ENCODE measurements at places on chromosomes 2 and 18.

DNA sequence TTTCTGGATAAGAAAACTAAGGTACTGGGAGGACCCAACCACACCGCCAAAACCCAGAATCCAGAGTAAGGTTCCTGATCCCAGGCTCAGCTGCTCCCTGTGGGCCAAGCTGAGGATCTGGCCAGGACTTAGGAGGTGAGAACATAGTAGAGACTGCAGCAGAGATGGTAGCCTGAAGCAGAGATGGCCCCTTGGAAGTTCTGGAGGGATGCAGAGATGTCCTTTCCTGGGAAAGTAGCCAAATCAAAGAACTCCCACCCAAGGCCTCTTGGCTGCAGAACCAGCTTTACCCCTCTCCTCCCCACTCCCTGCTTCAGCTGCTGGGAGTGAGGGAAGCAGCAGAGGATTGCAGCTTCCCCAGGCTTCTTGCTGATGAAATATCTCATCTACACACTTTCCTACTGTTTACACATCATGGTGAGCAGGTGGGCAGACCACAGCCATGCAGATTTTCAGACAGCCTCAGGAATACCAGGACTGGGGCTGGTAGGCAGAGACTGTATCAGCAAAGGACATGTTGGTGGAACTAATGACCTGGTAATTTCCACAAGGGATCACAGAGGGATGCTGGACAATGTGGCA lies 32.7 kb downstream of the TMEM17 start:
- DNase-seq, result no peak

DNA sequence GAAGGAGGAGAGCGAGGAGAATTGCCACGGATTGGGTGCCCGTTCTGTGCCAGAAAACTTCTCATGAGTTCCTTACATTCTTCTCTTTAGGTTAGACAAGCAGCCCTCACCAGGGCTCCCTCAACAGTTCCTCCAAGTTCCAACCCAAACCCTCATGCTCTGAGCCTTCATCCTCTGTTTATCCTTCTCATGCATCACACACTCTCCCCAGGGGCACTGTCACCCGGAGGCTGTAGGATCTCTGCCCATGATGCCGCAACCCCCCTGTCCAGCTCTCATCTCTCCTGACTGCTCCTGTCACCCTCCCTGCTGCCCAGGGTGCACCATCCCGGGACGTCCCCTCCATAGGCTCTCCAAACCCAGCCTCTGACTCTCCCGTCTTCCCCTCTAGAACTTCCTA lies 99.4 kb upstream of the MYCN start:
- no peak for DNase-seq

DNA sequence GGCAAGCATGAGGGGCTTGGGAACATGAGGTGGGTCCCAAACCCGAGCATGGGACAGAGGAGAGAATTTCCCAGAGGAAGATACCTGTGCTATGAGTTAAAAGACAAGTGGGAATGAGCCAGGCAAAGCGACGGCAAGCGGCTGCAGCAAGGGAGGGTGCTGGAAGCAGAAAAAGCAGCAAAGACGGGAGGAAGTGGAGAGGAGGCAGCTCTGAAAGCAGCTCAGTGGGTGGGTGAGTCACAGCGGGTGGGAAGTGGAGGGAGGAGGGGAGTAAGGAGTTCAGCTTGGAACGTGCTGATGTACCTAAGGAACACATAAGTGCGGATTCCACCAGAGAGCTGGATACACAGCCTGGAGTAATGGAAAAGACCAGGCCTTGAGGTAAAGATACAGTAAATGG lies 41.4 kb downstream of the THUMPD2 start:
- no peak for DNase-seq

DNA sequence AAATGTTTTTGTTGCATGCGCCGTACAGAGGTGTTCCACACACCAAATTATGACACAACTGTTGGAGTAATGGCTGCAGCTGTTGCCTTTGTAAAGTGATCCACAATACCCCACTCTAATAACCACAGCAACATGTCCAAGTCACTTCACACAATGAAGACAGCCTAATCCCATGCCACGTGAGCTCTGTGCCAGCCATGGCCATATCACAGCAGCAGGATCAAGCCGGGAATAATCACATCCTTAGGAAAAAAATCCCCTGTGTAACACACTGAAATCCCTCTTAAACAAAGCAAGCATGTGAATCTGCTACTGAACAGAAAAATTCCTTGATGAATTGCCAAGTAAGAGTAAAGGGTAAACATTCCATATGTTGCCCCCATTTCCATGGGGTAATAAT lies 179.5 kb upstream of the PARD3B start:
- no peak for DNase-seq

- DNase-seq, result no peak
Observed at GRCh38 chr18:61545281-61546245, 212.3 kb downstream of the CDH20 start.

DNA sequence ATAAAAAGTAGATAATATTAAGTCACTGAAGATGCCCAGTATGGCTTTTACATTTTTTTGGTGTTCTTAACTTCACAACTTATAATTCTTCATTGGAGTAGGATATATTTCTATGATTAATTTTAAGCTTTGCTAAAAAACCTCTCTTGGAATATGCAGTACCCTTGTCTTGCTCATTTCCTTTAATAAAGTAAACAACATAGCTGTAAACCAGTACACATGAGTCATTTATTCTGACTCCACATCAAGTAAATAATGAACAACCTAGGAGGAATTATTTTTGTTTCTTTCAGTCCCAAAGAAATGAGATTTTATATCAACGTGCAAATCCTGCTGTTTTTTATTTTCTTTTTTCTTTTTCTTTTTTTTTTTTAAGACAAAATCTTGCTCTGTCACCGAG lies 869.1 kb downstream of the CNTNAP5 start:
- no peak for DNase-seq

DNA sequence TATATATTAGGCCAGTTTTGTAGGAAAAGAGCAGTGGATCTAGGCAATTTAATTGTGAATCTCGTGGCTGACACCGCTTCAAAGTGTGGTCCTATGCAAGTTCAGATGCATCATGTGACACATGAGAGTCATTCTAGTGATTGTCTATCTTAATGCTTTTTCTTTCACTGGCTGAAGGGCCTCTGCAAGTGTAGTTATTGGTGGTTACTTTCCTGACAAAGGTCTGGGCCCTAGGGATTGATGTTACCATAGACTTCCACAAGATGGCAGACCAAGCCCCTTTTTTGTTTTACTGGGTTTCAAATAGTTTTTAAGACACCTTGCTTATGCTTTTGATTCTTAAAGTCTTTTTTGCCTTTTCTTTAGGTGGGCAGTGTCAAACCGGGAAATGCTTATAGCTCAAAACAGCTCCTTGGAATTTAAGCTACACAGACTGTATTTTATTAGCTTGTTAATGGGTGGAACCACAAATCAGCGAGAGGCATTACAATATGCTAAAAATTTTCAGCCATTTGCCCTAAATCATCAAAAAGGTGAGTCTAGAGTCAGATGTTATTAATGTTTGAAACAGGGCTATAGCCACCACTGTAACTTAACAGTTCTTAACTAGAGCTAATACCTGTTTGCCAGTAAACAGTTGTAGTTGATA lies 25.9 kb downstream of the CD8A start:
- peak; percentile 86 for DNase-seq

- DNase-seq, result no peak
Observed at GRCh38 chr2:196480653-196481323, 158.7 kb upstream of the CCDC150 start.

DNA sequence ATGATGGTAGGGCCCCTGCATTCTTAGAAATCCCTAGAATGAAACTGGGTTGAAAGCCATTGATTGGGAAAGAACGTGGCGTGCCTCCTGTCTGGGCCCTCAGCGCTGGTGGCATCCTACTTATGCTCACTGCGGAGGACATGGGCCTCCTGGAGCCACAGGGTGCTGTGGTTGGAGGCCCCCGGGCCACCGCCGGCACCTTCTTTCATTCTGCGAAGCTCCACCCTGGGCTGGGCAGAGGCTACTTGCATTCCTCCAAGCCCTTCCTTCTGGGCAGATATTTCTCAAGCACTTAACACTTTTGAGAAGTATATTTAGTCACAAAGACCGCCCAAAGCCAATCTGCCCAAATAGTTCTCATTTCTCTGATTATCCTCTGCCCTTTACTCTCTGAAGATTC lies 311.9 kb downstream of the MYCN start:
- no peak for DNase-seq

- no peak for DNase-seq
Observed at GRCh38 chr2:9434489-9434888, 11.0 kb downstream of the CPSF3 start.

GRCh38 chr2:123434546-123435395 lies 590.3 kb upstream of the CNTNAP5 start:
- DNase-seq, result no peak

DNA sequence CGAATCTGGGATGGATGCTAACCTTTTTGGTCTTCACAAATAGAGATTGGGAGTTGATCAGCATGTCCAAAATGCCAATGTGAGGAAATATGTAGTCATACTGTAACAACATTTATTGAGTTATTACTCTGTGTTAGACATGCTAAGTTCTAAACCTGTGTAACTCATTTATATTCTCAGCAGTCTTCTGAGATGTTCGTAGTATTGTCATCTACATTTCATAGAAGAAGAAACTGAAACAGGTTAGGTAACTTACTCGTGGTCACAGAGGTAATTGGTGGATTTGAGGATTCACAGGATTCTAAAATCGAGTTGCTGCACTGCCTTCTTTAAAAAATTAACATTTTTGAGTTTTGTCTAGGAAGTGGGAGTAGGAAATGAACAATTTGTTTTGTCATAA lies 162.1 kb downstream of the UBE2E3 start:
- DNase-seq, result no peak

DNA sequence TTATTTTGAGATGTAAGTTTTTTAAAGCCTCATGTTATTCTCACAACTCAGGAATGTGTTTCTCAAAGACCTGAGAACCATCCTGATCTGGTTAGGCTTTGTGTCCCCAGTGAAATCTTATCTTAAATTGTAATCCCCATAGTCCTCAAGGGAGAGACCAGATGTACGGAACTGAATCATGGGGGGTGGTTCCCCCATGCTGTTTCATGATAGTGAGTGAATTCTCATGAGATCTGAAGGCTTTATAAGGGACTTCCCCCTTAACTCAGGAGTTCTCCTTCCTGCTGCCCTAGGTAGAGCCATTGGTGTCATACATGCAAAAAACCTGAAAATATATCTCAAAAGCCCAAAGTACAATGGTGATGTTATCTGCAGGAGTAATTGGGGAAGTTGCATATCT lies 836.7 kb downstream of the CBLN2 start:
- no peak for DNase-seq

DNA sequence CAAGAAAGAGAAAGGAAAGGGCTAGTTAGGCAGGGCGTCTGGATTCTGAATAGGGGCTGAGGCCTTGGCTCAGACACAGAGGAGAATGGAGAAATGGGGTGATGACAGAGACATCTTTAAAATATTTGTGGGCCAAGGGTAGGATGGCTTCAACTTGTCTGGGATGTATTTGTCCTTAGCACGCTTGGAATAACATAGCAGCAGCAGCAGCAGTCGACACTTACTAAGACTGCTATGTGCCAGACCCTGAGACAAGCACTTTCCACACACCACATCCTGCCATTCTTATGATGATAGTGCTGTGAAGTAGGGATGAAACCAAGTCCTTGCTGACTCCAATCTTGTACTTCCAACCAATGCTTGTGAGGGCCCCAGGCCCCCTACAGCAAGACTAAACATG lies 2.6 kb downstream of the IL1RL1 start:
- DNase-seq, result no peak

GRCh38 chr2:64975232-64975821 lies 13.9 kb upstream of the SLC1A4 start:
- DNase-seq, result no peak

DNA sequence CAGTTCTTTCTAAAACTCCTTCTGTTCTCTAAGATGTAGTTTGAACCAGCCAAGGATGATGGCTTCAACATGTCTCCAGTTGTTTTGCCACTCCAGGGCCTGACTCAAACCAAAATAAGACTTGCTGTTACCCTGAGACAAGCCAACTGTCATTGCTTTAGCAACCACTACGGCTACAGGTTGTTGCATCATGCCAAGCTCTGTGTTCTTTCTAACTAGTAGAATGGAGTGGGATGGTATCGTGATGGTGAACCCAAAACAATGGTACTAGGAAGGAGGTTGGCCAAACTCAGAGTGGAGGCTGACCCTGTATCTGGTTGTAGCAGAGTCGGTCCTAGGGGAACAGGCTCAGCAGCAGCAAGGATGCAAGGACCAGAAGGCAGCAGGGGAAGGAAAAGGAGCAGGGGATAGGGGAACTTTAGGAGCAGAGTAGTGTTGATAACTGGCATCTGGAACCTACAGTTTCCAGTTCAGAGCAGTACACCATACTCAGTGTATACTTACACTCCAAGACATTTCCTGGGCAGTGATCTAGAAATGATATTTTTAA lies 51.6 kb downstream of the PDK1 start:
- DNase-seq, result no peak

GRCh38 chr2:70801607-70802263 lies 11.3 kb upstream of the FIGLA start:
- no peak for DNase-seq

DNA sequence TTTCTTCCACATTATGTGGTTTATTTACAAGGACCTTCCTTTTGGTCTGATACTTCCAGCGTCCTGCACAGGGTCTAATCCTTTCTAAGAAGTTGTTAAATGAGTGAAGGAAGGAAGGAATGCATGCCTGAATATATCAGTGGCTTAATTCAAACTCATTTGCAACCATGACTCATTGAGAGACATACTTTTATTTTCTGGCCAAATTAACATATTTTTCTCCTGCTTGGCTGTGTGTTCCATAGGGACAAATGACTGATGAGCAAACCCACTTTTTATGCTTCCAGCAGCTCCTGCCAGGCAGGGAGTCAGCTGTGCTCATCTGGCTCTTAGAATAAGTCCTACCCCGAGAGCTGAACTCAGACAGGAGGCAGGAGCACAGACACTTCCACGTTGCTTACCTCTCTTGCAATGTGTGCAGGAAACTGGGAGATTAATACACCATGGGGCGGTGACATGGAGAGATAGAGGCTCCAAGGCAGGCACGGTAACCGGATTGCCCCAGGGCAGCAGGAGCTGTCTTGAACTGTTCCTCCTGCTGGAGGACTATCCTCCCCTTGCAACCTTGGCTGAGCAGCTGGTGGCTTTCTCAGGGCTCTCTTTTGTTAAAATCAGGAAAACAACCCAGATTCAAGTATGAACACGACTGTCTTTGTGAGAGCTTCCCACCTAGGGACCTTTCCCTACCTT lies 667.5 kb upstream of the HS6ST1 start:
- no peak for DNase-seq

DNA sequence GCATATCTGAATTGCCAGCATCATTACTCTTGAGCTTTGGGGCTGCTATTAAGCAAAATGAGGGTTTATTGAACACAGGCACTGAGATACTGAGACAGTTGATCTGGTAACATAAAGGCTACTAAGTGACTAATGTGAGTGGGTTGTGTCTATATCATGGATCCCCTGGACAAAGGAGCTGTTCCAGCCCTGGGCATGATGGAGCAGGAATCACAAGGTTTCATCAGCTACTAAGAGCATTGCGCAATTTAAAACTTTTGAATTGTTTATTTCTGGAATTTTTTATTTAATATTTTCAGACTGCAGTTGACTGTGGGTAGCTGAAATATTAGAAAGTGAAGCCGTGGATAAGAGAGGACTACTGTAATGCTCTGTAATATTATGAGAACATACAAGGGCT lies 73.5 kb downstream of the MGAT5 start:
- DNase-seq, result no peak
